ENCODE measurements at places on chromosomes 6 and 20.

- DNase-seq: no peak
These were observed 13.6 kb upstream of the SPO11 start for GRCh38 chr20:57315976-57316480.

DNA sequence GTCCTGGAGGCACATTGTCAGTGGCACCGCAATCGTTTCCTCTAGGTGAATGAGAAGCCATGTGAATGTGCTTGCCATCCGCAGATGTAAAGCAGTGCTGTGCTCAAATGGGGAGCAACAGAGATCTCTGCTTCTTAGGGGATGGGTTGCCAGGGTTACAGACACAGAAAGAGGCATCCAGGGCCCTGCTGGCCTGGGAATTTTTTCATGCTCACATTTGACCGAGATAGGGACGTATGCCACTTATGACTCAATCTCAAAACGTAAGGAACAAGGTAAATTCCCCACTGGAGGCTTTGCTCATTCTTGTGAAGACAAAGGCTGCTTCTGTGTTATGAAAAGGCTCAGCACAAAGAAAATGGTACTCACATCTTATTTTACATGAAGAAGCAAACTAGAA lies 11.0 kb downstream of the C6orf118 start:
- DNase-seq: no peak

GRCh38 chr6:119649531-119649930 lies 300.0 kb upstream of the MAN1A1 start:
- no peak for DNase-seq

- no peak for DNase-seq
These were observed 14.9 kb upstream of the MATN4 start for GRCh38 chr20:45322952-45323383.

DNA sequence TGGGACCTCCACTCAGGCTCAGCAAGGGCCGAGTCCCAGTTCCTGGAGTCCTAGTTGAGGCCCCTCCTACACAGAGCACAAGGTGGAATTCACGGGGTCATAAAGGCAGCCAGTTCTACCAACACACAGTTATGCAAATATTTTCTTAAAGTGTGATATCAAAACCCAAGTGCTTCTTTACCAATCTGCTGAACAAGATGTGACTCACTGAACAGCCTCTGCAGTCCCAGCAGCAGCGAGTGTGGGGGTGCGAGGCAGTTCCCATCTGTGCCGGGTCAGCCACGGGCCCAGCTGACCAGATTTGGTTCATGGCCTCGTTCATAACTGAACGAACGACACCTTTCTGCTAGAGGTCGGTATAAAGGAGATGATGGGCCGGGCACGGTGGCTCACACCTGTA lies 4.5 kb upstream of the TCEA2 start:
- DNase-seq: no peak

- no peak for DNase-seq
These were observed 505.0 kb downstream of the PRKN start for GRCh38 chr6:162222521-162222920.

DNA sequence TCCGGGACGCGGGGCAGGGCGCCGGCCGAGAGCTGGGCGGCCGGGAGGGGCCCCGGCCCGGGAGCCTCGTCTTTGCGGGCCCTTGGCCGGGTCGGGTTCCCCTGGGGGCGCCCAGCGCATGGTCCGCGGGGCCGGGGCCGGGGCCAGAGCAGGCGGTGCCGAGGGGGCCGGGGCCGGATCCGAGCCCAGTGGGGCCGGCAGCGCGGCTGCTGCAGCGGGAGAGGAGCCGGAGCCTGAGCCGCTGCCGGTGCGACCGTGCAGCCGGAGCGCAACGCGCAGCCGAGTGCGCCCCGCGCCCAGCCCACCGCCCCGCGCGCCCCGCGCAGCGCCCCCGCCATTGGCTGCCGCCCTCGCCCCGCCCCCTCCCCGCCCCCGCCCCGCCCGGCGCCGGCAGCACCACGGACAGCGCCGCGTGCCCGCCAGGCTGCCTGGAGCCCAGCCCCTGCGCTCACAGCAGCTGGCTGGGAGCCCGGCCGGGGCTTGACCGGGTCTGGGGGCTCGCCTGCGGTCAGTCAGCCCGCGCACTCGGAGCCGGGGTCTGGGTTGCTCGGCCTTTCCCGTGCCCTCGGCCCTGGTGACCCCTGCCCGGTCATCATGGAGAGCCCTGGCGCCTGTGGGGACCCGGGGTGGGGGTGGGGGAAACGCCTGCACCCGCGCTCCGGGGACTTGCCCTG lies at the start of gene HRH3:
Gene HRH3 (minus strand): TSS at position 287 of the 674 bp plus-strand sequence. CDS start 308 bp downstream, outside the sequence.
- peak; percentile 82 for DNase-seq

- no peak for DNase-seq
These were observed 229.7 kb upstream of the MARCKS start for GRCh38 chr6:113627480-113627879.

GRCh38 chr6:15623276-15624116 lies 39.3 kb downstream of the DTNBP1 start:
- no peak for DNase-seq

DNA sequence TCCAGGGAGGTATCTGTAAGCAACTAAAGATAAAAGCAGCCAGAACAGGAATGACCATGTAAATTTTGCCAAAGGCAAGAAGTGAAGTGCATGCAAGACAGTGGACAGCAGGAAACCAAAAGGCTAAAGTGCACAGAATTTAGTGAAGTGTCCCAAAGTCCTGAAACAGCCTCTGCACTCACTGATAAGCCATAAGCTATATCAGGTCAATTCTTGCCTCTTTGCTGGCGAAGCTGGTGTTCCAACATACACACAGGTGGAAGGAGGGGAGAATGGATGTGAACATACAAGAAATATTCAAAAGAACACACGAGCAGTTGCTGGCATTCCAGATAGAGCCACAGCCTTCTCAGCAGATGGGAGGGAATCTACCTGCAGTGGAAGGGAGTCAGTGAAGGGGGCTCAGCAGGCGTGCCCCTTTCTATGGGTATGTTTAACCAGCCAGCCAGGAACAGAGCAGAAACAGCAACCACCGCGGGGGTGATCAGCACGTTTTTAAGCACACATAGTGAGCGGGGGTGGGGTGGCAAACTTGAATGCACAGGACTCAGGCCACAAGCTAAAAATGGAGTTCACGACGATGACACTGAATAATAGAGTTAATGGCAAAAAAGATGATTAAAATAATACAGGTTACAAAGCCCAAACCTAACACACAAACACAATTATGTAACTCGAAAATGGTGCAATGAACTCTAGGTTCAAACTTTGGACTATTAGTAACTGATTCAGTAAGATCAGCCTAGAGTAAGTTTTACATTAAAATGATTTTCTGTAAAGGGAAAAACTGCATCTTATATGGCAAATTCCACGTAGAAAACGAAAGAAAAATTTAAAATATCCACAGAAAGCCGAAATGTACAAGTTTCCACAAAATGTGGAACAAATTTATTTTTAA lies 1.2 kb downstream of the ECI2 start:
- no peak for DNase-seq

DNA sequence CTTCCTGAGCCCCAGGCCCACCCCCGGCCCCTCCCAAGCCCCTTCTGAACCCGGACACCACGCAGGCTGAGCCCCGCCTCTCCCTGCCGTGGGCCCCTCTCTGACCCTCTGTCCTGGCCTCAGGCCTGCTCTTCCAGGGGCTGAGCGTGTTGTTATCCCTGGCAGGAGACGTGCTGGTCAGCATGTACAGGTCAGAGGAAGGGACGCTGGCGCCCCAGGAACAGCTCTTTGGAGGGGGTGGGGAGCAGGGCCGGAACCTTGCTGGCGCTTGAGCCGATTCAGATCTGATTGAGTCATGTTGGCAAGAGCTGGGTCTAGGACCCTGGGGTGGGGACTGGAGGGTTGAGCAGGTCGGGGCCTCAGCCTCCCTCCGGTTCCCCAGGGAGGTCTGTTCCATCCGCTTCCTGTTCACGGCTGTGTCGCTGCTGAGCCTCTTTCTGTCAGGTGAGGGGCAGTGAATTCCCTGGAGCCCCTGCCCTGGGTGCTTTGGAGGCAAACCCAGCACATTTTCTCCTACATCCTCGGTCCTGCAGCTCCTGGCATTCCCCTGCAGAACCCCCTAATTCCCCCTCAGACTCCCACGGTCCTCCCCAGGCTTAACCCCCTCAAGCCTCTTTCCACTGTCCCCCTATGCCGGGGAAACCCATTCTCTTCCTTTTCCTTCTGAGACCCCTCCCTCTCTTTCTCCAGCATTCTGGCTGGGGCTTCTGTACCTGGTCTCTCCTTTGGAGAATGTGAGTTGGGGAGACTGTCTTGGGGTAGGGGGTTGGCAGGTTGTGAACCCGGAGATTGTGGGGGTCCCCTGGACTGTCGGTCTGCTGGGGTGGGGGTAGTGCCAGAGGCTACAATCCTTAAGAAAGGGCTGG lies 2.0 kb downstream of the SPAG4 start:
- DNase-seq: peak; percentile 80

DNA sequence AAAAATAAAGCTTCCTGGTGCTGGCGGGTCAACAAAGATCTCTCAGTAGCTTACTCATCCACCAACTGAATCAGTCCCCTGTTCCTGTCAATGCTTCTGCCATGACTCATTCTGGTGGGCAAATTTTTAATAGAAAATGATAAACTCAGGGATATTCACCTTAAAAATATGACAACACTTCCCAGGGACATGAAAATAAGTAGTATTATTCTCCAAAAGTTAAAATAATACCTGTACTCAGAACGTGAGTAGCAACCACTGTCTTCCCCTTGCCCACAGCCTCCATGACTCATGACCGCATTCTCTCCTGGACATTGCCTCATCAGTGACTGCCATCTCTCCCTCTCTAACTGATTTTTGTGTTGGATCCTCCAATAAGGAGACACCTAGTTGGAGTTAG lies 552.3 kb downstream of the KIF16B start:
- no peak for DNase-seq

DNA sequence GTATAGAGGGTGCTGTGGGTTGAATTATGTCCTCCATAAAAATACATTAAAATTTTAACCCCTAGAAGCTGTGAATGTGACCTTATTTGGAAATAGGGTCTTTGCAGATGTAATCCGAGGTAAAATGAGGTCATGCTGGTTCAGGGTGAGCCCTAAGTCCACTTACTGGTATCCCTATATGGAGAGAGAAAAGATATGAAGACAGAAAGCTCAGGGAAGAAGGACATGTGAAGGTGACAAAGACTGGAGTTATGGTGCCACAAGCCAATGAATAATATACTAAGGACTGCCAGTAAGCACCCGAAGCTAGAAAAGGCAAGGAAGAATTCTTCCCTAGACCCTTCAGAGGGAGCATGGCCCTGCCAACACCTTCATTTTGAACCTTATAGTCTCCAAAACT lies 50.2 kb downstream of the PLN start:
- no peak for DNase-seq

DNA sequence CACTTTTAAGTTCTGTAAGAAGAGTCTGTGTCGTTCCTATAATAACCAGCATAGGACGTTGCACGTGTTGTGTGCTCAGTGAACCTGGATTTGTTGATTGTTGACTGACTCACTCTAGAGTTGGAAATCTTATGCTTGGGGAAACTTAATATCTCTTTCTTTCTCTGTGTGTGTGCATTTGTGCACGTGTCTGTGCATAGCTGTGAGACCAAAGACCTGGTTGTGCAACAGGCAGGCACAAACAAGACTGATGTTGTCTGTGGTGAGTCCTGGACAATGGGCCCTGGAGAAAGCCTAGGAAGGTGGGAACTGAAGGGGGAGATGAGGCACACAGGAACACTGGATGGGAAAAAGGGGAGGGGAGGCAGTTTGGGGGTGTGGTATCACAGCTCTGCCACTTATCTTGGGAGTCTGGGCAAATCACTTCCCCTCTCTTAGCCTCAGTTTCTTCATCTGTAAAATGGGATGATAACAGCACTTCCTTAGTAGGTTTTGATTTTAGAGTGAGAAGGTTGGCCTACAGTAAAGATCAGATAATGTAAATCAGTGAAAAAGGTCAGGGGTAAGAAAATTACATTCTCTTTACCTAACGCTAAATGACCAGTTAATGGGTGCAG lies 8.4 kb downstream of the CD40 start:
- DNase-seq: no peak

GRCh38 chr6:7088076-7088742 lies 19.6 kb upstream of the RREB1 start:
- no peak for DNase-seq

GRCh38 chr6:165204807-165205545 lies 104.4 kb downstream of the C6orf118 start:
- DNase-seq: no peak

DNA sequence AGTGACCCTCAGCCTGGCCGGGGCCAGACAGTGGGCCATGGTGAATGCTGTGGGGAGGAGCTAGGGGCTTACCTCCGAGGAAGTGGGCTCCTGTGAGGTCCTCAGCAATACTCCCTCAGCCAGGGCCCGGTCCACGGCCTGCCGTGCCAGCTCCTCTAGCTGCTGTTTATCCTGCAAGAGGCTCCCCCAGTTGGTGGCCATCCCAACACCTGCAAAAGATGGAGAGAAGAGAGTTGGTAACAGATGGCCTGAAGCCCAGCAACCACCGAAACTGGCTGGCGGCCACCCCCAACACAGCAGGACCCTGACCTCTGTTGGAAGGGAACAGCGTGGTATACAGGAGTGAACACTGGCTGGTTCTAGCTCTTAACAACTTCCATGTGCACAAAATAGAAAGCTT lies 4.0 kb downstream of the GSS start:
- DNase-seq: no peak

DNA sequence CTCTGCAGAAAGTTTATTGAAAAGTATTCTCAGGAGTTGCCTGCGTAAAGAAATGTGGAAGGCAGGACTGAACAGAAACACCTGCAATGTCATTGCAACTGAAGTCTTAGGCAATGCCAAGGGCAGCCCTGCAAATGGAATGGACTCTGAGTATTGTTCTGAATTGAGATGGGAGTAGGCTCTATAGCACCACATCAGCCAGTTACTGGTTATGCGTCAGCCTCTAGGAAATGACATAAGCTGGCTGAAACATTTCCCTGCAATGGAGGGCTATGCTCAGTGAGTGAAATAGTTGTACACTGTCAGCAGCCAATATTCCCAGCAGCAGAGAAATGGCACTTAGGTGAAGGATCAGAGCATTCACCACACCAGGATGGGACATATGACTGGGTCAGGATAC lies 13.8 kb upstream of the GJE1 start:
- DNase-seq: no peak

GRCh38 chr20:295804-296203 lies 1.6 kb upstream of the ZCCHC3 start:
- no peak for DNase-seq

DNA sequence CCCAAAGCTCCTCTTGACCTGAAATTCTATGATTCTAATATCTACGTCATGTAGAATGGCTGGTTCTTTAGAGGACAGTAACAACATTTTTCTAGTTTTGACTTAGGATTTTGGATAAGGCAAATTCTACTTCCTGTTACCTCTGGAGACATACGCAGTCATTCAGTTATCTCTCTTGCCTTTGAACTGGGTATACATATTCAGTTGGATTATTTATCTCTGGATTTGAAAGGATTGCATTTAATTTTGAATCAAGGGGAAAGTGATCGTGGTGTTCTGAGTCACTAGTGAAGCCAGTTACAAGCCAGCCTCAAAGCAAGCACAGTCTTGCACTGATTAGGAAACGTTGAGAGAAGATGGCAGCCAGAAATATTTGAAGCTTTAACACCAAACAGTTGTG lies 35.3 kb upstream of the BCAS1 start:
- no peak for DNase-seq

- DNase-seq: no peak
These were observed 99.8 kb downstream of the FILIP1 start for GRCh38 chr6:75393806-75394205.

- DNase-seq: no peak
These were observed 44.7 kb upstream of the PCMTD2 start for GRCh38 chr20:64210656-64211369.

- DNase-seq: no peak
These were observed 23.9 kb downstream of the EDN1 start for GRCh38 chr6:12313992-12314589.

- DNase-seq: no peak
These were observed 3.3 kb downstream of the RAB22A start for GRCh38 chr20:58312836-58313235.

- peak; percentile 59 for DNase-seq
These were observed 1.8 kb downstream of the GATA5 start for GRCh38 chr20:62473717-62474603.
